ENCODE measurements at places on chromosomes 7 and 10.
A peak's percentile ranks its signal among the peaks of the same experiment; 100 is the strongest.

GRCh38 chr10:84342584-84342983, 14.2 kb downstream of the CCSER2 start:
- DNase-seq, result no peak

DNA sequence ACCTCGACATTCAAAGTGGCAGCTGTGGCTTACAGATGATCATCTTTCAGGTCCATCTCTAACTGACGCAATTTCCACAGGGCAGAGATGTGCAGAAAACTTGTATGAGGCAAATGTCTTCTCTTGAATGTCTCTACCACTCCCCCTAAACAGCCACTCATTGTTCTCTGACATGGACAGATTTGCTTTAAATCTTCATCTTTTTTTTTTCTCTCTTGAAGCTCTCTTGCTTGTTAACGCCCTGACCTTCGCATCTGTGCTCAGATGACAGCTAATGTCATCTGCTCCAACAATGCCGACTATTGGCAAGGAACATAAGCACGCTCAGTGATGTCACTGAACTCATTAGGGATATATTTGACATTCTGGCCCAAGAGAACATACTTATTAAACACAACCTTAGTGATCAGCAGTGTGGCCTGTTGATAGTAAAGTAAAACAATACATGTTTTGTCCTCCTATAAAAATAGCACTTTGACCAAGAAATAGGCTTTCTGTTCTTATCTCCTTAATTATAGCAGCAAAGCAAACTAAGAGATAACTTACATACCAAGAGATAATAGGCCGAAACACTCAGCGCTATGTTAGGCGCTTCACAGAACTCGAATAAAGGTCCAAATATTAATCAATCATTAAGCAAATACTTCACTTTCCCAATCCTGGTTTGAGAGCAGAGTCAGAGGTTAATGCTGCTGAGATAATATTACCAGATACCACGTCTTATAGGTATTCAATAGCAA, 583.5 kb downstream of the PARD3 start:
- DNase-seq, result no peak

DNA sequence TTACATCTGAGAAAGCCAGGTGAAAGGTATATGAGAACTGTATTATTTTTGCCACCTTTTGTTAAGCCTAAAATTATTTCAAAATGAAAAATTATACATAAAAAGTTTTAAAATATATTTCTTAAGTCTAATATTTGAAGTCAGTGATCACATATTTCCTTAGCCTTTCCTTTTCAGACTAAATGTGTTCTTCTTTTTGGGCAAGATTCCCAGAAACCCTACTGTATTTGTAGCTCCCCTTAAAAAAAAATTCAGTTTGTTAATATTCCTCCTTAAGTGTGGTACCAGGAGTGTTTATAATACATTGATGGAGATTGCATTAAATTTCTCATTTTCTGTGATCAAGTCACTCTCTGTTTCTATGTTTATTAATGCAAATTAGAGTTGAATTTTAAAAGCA, 22.8 kb downstream of the DNAJC1 start:
- DNase-seq, result no peak

DNA sequence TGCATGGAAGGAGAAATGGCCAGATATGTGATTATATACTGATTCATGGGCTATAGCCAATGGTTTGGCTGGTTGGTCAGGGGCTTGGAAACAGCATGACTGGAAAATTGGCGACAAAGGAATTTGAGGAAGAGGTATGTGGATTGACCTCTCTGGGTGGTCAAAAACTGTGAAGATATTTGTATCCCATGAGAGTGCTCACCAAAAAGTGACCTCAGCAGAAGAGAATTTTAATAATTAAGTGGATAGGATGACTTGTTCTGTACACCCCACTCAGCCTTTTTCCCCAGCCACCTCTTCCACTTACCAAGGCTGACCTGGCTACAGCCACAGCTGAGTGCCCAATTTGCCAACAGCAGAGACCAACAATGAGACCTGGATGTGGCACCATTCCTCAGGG, 146.7 kb downstream of the GPR37 start:
- no peak for DNase-seq

DNA sequence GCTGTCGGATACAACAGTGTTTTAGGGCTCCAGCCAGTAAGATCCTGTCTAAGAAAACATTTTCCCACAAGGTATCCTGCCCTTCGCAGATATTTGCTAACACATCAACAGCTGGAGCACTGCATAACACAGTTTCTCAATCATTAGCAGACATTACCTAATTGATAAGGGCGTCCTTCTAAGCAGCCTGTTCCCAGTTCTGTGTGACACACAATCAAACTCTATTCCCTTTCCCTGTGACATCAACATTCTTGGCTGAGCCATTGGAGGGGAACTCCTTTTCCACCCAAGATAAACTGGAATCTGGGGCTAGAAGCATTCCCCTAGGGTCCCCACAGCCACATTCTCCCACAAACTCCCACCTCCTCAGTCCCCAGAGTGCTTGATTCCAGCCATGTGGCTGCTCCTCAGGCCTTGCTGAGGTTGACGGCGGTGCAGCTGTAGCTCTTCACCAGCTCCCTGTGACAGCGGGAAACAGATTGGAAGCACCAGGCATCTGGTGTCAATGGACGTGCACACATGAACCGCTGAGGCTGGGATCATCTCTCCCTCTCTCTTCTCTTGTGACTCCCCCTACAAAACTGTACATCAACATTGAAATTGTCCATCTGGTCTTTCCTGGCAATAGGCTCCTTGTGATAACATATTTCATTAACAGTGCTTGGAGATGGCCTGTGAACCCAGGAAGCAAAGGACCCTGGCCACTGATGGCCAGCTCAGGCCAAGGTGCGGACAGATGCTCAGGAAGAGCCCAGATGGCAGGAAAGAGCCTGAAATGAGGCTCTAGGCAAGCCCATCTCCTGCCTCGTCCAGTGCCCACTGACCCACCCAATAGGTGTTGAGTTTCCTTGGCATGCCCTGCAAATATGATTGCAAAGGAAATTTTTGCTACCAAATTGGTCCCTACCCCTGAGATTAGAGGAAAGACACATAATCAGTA, 131.1 kb upstream of the TBX20 start:
- no peak for DNase-seq

GRCh38 chr10:99329304-99329553, at the start of gene CNNM1:
Gene CNNM1 (plus strand): TSS chr10:99329356. CDS start chr10:99329388, 32 bp downstream.
- no peak for DNase-seq

- no peak for DNase-seq
These were observed 336.8 kb downstream of the ARL4A start for GRCh38 chr7:13024121-13024674.

DNA sequence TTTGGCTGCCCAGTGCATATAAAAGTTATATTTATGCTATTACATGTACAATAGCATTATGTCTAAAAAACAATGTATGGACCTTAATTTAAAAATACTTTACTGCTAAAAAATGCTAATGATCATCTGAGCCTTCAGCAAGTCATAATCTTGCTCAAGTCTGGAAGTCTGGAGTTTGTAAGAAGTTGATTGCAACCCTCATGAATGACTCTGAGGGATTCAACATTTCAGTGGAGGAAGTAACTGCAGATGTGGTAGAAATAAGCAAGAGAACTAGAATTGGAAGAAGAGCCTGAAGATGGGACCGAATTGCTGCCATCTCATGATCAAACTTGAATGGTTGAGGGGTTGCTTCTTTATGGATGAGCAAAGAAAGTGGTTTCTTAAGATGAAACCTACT, 13.0 kb upstream of the ADAMTS14 start:
- DNase-seq, result no peak

DNA sequence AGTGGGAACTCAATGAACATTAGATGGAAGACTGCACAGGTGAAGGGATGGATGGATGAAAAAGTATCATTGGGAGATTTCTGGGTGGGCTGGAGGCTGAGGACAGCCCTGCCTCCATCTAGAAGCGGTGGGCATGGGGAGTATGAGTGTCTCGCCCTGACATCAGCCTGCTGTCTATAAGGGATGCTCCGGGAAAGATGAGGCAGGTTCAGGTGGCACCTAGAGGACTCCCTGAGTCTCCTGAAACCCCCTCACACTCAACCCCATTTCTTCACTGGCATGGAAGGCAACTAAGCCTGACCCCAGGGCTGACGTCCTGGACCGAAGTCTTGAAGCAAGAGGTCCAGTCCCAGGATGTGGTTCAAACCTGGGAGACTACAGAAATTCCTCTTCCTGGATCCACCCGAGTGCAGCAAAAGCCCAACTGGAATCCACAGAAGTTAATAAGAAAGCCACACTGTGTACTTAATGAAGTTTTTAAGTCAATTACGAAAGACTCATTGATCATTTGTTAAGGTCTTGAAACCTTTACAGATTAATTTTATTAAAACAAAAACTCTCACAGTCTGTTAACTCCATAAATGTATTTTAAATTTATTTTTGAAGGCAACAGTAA, 238.8 kb downstream of the EMX2 start:
- no peak for DNase-seq

- no peak for DNase-seq
These were observed 50.3 kb downstream of the MAD1L1 start for GRCh38 chr7:2182461-2182860.

DNA sequence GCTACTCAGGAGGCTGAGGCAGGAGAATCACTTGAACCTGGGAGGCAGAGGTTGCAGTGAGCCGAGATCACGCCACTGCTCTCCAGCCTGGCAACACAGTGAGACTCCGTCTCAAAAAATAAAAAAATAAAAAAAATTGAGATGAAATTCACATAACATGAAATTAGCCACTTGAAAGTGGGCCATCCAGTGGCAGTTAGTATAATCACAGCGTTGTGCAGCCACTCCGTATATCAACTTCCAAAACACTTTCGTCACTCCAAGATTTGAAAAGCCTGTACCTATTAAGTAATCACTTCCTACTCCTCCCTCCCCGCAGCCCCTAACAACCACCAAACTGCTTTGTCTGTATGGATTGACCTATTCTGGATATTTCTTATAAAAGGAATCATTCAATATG, 20.7 kb upstream of the CACUL1 start:
- DNase-seq, result no peak

- no peak for DNase-seq
These were observed 13.6 kb downstream of the POR start for GRCh38 chr7:75928568-75928914.

GRCh38 chr7:112692333-112692732, 97.9 kb downstream of the TMEM168 start:
- no peak for DNase-seq

DNA sequence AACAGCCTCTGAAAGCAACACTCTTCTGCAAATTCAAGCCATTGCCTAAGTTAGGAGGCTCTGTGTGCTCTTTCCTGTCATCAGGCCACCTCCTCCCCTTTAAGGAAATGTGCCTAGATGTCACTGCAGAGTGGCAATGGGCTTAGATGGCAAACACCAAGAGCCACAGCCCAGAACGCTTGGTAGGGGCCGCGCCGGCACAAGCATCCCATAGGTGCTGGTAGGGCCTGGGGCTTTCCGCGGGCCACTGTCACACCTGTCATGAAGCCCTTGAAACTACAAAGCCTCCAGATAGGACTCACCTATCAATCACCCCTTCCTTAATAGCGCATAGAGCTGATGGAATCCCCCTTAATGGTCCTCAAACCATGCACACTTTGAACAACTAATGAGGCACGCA, 299.9 kb downstream of the GRID1 start:
- DNase-seq, result no peak

- no peak for DNase-seq
These were observed 45.8 kb upstream of the SRRM3 start for GRCh38 chr7:76155938-76156337.

- DNase-seq, result no peak
These were observed 1066.5 kb downstream of the SORCS3 start for GRCh38 chr10:105707603-105708002.

- DNase-seq, result no peak
These were observed 1.8 kb downstream of the ADARB2 start for GRCh38 chr10:1735562-1735961.

DNA sequence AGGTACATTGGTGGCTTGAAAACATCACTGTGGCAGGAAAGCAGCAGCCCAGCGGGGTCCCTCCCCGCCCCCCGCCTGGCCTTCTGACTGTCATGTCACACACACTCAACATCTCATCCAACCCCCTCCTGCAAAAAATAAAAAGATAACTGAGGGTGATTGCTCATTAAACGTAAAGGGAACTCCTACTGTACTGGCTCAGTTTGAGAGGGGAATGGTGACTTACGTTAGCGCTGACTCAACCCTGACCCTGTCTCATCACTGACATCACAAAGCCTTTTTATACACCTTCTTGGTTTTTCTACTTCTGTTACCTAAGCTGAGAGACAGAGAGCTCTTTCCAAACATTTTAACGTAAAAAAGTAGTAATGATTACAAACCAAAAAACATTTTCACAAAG, 48.8 kb downstream of the ADARB2 start:
- no peak for DNase-seq

- no peak for DNase-seq
These were observed 355.0 kb downstream of the RNLS start for GRCh38 chr10:88228130-88228529.

- DNase-seq, result no peak
These were observed 9.0 kb downstream of the FAS start for GRCh38 chr10:88999625-89000024.

GRCh38 chr10:120188950-120189349, 268.1 kb upstream of the PLPP4 start:
- no peak for DNase-seq

DNA sequence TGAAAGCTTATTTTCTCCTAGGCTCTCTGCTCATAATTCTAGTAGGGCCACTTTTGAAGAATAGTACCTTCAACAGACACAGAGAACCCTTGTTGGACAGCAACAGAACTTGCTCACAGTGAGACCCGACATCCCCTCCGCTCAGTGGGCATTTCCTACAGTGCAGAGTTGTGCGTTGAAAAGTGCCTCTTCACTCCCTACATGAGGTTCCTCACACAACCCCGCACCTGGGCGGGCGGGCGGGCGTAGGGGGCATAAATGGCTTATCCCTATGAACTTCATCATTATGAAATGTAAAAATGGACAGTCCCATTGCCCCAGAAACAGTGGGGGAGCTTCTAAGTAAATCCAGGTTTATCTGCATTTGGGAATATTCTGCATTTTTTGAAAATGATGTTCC, 174.9 kb downstream of the MGMT start:
- no peak for DNase-seq

DNA sequence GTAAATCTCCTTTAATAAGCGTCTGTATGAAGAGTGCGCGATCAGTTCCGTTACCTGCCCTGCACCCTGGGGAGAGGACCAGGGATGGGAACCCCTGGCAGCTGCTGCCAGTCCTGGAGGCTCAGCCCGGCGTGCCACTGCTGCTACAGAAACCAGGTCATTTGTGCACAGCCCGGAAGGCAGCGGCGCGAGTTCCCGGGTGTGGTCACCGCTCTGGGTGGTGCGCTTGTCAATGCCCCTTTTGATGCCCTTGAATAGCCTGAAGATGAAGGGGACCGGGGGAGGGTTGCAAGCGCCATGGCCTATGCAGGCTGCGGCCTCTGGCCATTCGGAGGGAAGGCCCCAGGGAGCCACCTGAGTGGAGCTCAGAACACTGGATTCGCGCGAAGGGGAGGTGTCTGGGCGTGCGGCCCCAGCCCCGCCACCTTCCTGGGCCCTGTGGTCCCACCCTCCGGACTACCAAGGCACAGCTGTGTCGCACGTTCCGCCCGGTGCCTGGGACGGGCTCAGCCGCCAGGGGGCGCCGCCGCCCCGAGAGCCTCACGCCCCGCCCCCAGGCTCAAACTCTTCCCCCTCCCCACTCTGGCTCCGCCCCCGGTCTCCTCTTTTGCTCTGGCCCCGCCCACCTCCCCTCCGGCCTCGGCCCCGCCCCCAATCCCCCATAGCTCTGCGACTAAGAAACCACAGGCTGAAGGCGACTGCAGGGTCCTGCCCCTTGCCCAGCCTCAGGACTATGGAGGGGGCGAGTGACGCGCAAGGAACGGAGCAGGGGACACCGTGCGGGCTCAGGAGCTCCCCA, 16.5 kb downstream of the AP5Z1 start:
- peak; percentile 65 for DNase-seq

- DNase-seq, result no peak
These were observed at the start of gene PLAC9 for GRCh38 chr10:80132299-80133139. Gene PLAC9 (plus strand): TSS chr10:80132730. CDS start chr10:80132763, 33 bp downstream.
